Stimulated activated CD4-positive, alpha-beta T cell treated with anti-CD3 and anti-CD28 coated beads, Interleukin-2, amount 100 ng/mL, for 24 hours (primary cell): ENCODE measurements at places on chromosomes 1 and 21.
A peak's percentile ranks its signal among the peaks of the same experiment; 100 is the strongest.

- DNase-seq = no peak
These were observed 105.9 kb downstream of the ETS2 start for GRCh38 chr21:38911484-38912101.

- no peak for DNase-seq
These were observed 116.9 kb downstream of the RGS7 start for GRCh38 chr1:241240069-241240468.

DNA sequence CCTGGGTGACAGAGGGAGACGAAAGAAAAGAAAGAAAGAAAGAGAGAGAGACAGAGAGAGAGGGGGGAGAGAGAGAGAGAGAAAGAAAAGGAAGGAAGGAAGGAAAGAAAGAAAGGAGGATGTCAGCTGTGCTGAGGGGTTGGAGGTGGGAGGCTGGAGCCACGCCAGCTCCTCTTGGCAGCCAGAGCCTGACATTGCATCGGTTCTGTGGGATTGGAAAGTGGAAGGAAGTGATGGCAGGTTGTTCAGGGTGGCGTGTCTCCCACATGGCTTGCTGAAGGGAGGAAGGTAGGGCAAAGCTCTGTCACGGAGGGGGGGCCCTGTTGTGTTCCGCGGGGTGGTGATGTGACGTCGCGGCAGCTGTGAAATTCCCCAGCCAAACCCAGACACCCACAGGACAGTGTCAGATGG is 30.7 kb downstream of the EIF2D start:
- peak; percentile 69 for DNase-seq

DNA sequence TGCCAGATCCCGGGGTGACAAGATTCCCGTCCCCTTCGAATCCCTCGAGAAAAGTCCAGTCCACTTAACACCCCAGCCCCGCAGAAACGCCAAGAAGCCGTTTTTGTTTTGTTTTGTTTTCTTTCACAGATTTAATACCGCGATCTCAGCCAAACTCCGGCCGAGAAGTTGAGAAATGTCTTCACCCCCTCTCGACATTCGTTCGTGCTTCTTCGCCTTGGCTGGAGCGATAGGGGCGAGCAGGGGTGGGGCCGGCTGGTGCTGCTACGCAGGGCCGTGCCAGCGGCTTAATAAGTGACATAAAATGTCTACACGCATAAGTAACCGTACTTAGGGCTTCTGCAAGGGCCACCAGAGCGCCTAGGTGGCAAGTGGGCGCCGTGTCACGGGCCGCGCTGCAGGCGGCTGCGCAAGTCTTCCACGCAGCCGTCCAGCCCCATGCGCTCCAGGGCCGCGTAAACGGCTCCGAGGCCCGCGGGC is 4.9 kb downstream of the TNFRSF25 start:
- no peak for DNase-seq

GRCh38 chr1:107575226-107575625 is 389.8 kb downstream of the VAV3 start:
- DNase-seq = no peak

DNA sequence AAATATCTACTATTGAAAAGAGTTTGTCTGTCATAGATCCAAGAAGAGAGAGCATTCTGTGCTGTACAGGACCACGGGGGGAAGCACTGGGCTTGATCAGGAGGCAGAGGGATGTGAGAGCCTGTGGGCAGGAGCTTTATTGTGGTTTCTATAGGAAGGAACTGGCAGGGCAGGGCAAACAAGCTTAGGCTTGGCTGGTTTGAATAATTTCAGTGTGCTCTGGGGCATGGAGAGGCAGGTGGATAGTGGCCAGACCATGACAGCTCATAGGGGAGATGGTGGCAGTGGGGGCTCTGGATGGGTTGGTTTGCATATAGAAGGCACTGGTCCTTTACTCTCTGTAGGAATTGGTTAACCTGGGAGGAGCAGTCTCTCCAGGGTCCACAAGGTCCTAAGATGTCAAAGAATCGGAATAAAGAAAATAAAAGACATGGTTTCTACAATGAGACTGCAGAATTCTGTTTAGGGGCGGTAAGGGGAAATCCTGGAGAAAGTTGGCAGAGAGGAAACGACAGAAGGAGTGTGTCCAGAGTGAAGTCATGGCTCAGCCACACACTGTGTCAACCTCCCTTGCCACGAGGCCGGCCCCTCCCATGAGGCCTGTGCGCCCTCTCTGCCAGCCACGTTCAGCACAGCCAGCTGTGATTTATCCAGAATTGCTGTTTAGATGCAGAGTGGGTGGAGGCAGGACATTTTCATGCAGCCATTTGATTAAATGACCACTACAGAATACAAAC is 81.7 kb upstream of the PGBD5 start:
- DNase-seq = no peak

- DNase-seq = no peak
These were observed 30.7 kb upstream of the RNF187 start for GRCh38 chr1:228456252-228457016.

- no peak for DNase-seq
These were observed 12.1 kb upstream of the NDC1 start for GRCh38 chr1:53850082-53850673.

GRCh38 chr1:93255222-93256079 is 74.9 kb downstream of the CCDC18 start:
- DNase-seq = no peak

DNA sequence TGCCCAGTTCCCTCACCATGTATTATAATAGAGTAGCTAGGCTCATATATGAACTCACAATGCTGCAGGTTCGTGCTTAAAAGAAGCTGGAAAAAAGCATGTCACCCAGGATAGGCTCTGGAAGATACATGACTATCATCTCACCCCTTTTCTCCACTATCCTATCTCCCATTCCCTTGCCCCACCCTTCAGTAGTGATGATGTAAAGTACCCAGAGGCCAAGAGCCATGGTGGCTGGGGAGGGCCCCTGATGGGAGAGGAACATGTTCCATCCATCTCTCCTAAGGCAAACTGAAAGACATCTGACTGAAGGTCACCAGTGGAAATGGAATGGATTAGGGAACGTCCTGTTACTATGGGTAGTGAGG is 20.3 kb upstream of the RBBP5 start:
- DNase-seq = no peak

DNA sequence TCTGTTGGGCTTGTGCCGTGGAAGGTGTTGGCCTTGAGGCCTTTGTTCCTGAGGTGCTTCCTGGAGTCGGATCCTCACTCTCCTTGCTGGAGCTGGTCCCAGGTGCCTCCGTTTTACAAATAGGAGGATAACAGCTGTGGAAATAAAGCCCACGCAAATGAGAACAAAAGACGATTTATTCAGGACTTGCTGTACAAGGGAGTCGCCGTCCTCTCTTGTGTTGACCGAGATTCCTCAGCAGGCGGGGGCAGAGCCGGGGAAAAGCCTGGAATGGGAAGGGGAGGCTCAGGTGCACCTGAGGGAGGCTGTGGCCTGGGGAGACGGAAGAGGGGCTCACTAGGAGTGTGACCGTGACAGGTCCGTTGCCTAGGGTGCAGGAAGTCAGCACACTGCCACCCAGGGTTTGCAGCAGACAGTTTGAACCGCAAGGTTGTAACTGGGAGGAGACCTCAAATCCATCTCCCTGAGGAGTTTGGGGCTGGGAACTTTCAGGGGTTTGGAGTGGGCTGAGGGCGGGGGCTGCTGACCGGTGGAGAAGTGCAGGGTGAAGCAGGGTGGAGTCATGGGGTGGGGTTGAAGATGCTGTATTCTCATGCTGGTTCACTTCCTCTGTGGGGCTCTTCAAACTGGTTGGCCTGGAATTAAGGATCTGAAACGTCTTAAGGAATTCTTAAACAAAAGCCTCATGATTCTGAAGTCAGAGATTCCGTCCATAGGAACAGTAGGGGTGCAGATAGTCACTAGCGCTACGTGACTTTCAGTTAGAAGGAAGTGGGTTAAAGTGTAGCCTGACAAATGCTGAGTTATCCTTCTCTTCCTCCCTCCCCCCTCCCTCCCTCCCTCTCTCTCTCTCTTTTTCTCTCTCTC is 2.6 kb upstream of the CSTB start:
- DNase-seq = no peak

DNA sequence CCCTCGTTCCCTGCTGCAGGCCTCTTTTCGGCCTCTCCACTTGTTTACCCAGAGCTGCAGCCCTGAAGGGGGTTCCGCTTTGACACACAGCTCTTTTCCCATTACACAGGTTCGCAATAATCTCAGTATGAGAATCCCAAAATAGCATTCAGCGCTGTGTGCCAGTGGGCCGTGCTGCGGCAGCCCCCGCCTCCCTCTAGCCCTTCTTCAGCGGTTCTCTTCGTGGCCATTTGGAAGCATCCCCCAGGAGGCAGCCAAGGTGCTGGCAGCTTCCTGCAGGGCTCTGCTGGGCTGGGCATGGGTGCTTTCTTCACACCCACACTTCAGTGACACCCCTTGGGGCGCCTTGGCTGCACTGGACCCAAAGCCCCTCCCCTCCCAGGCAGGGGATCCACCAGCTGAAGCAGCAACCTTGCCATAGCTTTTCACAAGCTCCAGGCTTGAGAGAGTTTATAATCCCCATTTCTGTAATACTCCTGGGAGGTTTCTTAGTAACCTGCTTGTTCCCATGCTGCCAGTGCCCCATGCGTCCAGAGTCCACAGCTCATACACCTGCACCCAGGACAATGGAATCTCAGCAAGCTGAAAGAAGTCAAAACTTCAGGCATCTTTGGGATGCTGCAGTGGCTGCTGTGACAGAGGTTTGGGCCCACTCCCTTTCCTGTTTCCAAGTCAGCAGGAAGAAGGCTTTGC is 8.1 kb downstream of the NCF2 start:
- no peak for DNase-seq

GRCh38 chr1:155760751-155761475 is 72.0 kb downstream of the DAP3 start:
- no peak for DNase-seq

GRCh38 chr21:42878678-42878992 is 704 bp downstream of the WDR4 start:
- no peak for DNase-seq

- no peak for DNase-seq
These were observed 22.4 kb upstream of the SFPQ start for GRCh38 chr1:35215346-35215745.

GRCh38 chr21:16767201-16767600 is 745.6 kb upstream of the CXADR start:
- no peak for DNase-seq

- no peak for DNase-seq
These were observed 3.3 kb upstream of the BRWD1 start for GRCh38 chr21:39316729-39317128.

DNA sequence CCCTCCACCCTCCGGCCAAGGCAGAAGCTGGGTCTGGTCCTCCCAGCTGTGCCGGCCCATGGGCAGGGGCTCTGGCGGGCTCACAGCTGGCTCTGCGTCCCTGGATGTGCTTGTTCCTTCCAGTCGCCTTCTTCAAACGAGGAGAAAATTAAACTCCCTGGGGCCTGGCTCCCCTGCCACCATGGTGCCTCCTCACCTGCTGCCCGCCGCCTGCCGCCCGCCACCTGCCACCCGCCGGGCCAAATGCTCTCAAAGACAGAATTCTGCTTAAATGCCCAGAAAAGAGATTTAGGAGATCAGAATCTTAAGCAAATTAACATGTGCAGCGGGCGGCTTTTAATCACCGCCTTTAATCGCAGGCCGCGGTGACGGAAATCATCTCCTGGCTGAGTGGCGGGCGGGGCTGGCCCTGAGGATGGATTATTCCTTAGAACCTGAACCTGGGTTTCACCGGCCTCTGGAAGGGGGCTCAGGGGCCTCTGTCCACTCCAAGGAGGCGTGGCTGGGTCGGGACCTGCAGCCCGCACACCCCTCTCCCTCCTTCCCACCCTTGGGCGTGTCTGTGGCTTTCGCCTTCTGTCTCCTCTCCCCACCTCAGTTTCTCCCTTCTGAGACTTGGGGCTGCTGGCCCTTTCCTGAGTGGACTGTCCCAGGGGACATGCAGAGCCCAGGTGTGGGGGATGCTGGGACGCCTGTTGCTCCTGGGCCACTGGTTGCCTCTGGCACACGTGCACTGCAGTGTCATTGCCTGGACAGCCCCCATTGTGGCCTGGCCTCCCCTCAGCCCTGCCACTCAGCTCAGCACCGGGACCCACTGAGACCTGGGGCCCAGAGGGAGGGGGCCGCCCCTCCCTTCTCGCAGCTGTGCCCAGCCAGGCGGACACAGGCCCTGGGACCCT is 10.5 kb upstream of the PLCH2 start:
- DNase-seq = no peak

GRCh38 chr1:201610858-201611257 is 71.9 kb downstream of the NAV1 start:
- no peak for DNase-seq

DNA sequence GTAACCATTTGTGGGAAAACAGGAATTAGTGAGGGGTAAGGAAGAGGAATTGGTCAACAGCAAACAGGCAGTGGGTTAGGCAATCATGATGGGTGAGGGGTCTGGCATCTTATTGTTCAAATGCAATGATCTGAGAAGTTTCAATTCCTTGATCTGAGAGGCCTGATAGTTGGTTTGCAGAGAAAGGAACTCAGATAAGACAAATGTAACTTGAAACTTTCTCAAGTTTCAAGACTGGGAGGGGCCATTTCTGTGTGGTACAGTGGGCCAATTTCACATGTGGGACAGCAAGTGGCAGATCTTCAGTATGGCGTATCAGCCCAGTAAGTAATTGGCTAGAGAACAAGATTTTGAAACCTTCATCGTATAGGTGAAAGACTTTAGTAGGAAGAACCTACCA is 102.5 kb downstream of the XPR1 start:
- no peak for DNase-seq

DNA sequence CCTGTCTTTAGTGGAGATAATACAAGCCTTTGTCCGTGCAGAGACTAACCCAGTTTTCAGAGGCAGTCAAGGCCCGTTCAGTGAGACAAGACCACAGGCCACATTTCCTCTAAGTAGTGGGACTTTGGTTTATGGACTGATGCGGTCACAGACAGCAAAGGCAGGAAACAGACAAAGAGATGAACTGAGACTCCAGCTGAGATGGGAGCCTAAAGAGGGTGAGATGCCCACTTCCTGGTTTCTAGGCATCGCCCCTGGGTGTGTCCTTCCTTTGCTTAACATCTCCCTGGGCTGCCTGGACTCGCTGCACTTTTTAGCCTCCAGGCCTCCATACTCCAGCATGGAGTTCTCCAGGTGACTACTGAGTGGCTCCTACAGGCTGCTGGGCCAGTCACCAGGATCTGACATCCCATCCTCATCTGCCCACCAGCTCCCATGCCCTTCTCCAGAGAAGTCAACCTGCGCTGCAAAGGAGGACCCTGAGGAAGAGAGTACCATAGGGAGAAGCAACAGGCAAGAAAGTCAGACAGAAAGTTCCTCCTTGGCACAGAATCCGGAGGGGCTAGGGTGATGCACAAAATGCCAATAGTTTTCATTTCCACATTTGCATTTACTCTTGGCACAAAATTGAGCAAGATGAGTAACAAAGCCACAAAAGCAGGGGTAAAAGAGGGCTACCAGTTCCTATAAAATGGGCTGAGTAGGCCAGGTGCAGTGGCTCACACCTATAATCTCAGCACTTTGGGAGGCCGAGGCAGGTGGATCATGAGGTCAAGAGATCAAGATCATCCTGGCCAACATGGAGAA is 15.1 kb downstream of the THEMIS2 start:
- DNase-seq = no peak

- DNase-seq = no peak
These were observed 201.2 kb upstream of the L1TD1 start for GRCh38 chr1:61993331-61993961.

GRCh38 chr1:2204415-2205190 is 10.0 kb upstream of the FAAP20 start:
- no peak for DNase-seq

GRCh38 chr1:114669562-114670082 is at the start of gene DENND2C:
Gene DENND2C, minus strand, starts transcription at chr1:114670049. Its CDS starts 44,065 bp downstream, at chr1:114625984.
- no peak for DNase-seq
